ENCODE measurements at places on chromosomes 1 and 21. TPM values are rescaled to one million over a fixed set of nuclear protein-coding genes. Genes with fewer than 3 reads are reported as not detected.
A peak's percentile ranks its signal among the peaks of the same experiment; 100 is the strongest.

The MLLT11 gene
- total RNA-seq: 1.6 TPM

The KCNQ4 gene
- total RNA-seq: 0.28 TPM

The CYP2J2 gene
- 0.50 TPM for total RNA-seq

The SPRR3 gene
- not detected for total RNA-seq

The HMGCS2 gene
- not detected for total RNA-seq

The HRNR gene
- total RNA-seq: not detected

The SEC16B gene
- 0.87 TPM for total RNA-seq

The LCE2A gene
- total RNA-seq: not detected

The CFHR5 gene
- not detected for total RNA-seq

The DCDC2B gene
- total RNA-seq: not detected

- no peak for DNase-seq
Measured at GRCh38 chr1:231950331-231951128, 323.9 kb downstream of the DISC1 start.

DNA sequence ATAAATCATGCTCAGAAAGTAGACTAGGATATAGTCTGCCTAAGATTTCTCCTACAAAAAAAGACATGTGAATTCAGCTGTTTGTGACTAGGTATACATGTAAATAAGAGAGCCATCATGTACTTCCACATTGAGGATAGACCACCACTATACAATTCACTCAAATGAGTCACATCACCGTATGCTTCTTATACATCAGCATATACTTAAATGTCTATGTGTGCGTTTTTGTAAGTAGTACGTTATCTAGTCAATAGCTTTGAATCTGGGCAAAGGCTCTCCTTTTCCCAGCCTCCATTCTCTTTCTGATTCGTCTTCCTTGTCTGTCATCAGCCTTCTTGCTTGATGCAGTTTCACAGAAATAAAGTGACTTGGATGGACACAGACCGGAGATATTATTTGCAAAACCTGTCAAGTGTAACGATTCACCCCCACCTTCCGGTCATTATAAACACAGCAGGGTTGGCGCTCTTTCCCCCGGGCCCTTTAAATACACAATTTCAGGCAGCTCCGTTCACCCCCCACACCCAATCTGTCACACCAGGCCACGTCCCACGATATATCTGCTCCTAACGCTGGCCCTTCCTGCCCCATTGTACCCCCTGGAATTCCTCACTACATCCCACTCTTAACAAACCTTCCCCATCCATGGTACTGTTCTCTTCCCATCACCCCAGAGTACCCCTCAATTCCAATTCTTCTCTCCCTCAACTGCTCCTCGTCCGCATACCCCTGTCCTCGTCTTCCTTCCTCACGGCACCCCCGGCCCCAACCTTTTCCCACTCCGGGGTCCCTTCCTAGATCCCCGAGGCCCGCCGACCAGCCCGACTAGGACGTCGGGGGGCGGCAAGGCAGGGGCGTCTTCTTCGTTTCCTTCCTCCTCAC is 636 bp downstream of the VAMP4 start:
- DNase-seq: peak; percentile 54

- DNase-seq: peak; percentile 62
Measured at GRCh38 chr1:207579436-207579799, 65.5 kb upstream of the CR1L start.

DNA sequence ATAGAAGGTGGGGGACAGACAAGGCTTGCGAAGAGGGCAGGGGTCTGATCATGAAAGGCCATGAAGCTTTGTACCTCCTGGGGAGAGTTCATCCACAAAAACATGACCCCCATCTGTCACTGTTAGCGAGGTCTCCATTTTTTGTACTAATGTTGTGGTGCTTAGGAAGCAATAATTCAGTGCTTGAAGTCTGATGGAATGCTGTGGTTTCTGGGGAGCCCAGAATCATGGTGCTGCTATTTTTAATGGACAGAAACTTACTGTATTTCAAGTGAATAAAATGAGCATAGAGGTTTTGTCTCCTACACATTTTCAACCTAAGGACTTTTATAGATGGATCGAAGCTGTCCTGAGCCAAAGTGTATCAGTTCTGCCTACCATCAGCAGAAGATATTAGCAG is 28.2 kb upstream of the RGL1 start:
- DNase-seq: no peak

GRCh38 chr21:15079269-15079668 is 14.5 kb upstream of the NRIP1 start:
- no peak for DNase-seq

- no peak for DNase-seq
Measured at GRCh38 chr1:33435096-33435820, 4.4 kb upstream of the PHC2 start.

- DNase-seq: no peak
Measured at GRCh38 chr1:109582021-109582420, 33.6 kb downstream of the GNAI3 start.

DNA sequence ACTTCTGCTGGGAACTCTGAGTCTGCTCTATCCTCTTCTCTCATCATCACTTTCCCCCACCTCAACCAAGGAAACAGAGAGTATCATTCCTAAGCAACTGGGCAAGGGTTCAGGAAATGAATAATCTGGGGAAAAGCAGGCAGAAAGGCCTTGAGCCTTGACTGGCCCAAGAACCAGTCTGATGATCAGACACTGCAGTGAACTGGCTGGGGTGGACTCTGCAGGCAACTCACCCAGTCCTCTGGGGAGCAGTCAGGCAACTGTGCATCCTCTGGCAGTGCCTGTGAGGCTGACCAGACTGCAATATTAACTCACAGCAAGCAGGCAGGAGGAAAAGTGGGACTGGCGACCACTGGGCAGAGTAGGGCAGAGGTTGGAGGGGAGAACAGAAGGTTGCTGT is 991 bp downstream of the ANKRD35 start:
- no peak for DNase-seq

DNA sequence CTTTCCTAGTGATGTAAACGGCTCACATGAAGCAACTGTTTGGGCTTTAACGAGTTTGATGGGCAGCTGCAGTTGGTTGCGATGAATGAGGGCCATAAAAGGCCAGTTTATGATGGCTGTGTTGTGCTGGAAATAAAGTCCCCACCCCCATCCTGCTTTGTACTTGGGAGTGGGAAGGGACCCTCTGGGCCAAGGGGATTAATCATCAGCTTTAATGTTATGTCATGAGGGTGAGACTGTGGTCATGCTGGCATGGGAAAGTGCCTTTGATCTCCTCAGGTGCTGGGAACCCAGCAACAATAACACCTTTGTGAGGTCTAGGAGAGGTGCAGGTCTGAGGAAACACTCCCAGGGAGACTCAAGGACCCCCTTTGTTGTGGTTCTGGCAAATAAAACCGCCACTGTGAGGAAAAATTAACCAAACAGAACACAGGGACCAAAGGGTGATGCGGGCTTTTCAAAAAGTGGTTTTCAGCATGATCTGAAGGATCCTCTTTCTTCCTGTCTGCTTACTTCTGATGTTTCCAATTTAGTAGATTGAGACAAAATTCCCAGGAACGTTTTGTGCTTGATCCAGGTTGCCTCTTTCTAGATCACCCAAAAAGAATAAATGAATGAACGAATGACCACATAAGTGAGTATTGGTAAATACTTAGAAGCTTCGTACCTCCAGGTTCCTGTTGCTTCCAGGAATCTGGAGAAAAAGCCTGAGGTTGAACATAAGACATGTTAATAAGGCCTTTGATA is 257.8 kb upstream of the HOOK1 start:
- no peak for DNase-seq

- no peak for DNase-seq
Measured at GRCh38 chr1:112465122-112465521, 43.6 kb upstream of the WNT2B start.

DNA sequence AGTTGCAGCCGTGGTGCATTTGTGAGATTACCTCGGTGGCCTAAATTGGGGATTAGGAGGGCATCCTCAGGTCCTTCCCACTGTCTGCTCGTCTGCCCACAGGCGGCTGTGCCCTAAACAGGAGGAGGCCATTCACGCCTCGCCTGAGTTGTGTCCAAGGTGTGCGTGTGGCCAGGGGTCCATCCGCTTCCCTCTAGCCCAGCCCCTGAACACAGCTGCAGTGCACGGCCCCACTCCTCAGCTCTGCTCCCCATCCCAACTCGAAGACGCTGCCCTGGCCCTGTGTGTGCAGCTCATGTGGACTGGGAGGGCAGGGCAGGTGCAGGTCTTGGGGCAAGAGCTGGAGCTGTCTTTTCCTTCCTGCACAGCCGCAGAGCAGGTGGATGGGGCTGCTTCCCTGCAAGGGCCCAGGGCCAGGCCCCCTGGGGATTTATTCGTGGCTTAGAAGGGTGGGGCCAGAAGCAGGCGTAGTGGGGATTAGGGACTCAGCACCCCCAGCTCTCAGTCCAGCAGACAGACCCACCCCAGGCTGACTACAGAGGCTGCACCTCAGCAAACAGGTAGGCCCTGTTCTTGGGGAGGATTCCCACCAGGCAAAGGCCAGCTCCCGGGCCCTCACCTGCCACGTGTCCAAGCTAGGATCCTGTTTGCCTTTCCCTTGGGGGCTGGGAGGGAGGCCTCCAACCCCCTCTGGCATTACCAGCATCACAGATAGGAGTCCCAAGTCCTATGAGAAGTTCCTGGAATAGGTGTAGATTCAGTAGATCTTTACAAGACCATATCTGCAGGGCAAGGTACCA is 4.3 kb downstream of the GUK1 start:
- DNase-seq: peak; percentile 10

- no peak for DNase-seq
Measured at GRCh38 chr1:19665186-19665495, 466 bp downstream of the HTR6 start.

DNA sequence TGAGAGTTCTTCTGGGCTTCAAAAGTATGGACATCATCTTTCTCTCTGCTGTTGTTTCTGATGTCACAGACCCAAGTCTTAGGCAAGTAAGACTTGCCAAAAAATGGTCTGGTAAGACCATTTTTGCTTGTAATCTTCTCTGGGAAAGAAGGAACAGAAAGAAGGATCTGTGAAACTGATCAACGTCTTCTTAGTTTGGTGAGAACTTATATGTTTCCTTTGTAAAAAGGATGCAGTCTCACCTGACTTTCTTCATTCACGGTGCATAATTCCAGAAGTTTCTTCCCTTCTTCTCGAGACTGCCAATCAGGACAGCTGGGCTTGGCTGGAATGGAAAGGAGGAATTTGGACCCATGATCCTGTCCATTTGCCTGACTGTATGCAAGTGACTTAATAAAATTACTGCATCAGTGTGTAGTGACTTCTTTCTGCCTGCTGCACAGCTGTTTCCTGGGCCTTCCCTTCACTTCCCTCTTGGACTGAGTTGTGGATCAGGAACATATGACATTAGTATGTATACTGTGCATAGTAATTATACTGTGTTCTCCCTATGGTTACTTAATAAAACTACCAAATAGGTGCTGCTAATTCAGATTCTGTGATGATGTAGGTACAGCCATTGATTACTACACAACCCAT is 7.6 kb upstream of the DENND1B start:
- DNase-seq: no peak

DNA sequence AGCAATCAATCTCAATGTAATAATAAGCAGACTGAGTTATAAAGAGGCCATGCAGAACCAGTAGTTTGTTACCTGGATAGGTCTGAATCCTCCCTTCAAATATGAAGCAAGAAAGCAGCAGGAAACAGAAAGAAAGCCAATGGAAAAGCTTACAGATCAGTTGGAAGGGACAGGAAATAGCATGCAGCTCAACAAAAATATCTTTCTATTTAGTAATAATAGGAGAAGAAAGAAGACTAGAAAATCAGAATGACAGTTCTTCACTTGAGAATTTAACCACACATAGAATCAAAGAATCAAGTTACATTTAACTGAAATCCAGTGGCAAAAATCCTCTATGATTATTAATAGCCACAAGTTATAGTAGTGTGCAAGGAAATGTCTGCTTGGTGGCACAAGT is 194.4 kb downstream of the EIF4G3 start:
- no peak for DNase-seq

GRCh38 chr1:39105061-39105840 is 79.1 kb downstream of the NDUFS5 start:
- DNase-seq: peak; percentile 79

GRCh38 chr1:87972811-87973210 is 644.1 kb downstream of the LMO4 start:
- DNase-seq: no peak

DNA sequence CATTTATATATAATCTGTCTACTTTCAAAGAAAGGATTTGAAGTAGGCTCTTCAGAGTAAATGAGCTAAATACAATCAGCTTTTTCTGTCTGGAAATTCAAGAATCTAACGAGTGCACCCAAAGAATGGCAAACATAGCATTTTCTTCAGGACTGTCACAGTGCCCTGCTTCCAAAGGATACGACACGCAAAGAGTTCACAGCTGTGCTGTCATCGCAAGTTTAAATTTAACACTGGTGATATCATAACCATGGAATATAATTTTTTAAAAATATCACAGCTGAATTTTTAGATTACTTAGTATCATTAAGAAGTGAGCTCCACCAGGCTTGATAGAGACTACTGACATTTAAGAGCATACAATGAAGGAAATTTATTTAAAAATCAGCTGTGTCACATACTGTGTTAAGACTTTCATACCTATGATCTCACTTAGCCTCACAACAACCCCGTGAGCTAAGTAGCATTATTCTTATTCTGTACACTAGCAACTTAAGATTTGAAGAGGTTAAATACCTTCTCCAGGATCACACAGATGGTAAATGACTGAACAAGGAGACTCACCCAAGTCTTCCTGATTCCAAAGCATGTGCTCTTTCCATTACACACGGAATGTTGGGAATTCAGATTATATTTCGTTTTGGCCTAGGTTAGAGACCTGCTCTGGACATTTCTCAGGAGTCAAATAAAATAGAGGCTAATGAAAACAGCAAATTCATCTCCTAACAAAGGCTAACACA is 46.2 kb upstream of the PRRX1 start:
- DNase-seq: no peak

DNA sequence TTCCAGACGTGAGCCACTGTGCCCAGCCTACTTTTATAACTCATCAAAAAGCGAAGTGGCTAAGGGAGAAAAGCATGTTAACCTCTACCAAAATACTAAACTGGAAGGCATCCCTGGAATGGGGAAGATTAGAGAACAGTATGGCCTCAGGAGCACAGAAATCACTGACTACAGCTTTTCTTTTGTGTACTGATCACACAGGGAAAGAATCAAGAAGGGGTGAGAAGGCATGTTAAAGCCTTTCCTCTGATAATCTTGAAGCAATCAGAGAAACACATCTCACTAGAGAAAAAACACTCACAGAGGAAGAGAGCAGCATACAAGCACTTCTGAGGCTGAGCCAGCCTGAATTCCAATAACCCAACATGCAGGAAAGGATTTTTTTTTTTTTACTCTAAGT is 10.7 kb downstream of the PCAT6 start:
- no peak for DNase-seq

GRCh38 chr21:42058631-42059111 is 12.4 kb upstream of the UMODL1 start:
- DNase-seq: no peak

GRCh38 chr1:224718470-224719053 is 102.4 kb downstream of the CNIH3 start:
- DNase-seq: no peak

- no peak for DNase-seq
Measured at GRCh38 chr1:209409780-209410179, 173.7 kb upstream of the CAMK1G start.

DNA sequence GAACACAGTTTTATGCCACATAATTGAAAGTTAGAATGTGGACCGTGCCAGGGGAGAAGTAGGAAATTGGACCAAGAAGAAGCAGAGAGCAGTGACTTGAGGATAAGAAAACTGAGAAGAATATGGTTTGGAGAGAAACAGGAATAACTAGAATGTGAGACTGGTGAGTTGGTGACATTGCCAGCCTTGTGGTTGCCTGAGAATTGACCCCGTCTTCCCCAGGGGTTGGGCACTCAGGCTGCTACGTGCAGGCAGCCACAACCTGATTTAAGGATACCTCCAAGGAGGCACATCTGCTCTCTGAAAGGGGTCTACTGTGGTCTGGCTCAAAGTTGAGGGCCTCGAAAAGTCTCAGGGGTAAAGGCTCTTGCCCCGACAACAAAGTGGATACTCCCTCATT is 112.1 kb upstream of the ARTN start:
- DNase-seq: no peak

All from adrenal gland (tissue), 19 donors.